ENCODE measurements at places on chromosomes 4 and X.
A peak's percentile ranks its signal among the peaks of the same experiment; 100 is the strongest.

- no peak for DNase-seq
Observed at GRCh38 chr4:41204400-41204978, 9.9 kb downstream of the APBB2 start.

DNA sequence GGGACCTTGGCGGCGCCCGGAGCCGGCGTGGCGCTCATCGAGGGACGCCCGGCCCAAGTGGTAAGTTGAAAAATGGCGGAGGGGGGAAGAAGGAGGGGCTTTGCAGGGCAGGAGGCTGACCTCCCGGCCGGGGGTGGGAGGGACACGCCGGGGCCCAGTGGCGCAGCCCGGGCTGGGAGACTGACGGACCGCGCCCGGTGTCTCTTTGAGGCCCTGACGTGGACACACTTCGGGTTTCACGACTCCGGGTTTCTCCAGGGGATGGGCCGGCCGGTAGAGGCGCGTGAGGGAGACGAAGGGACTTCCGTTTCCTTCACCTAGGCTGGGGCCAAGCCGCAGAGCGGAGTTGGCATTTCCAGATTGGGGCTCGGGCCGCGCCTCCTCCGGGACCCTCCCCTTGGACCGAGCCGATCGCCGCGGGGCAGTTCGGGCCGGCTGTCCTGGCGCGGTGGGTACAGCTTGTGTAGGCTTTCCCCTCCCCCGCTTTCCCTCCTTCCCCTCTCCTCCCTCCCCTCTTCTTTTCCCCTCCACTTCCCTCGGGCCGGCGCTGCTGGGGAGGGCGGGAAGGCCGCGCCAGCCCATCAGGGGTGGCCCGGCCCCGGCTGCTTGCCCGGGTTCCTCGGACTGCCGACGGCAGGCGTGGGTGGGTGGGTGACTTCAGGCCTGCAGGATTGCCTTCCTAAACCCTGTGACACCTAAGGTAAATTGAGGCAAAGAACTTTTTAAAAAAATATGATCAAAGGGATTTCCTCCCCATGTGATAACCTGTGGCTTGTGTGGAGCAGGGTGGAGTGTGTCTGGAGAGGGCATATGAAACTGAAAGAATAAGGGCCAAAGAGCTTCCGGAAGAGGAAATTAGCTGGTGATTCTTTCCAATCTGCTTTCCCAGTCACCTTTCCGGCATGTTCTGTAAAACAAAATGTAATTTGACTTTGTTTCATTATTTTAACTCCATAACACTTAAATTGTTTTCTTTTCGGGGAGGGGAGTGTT, at the start of gene XIAP:
Gene XIAP (plus strand): TSS at position 208 of the 993 bp plus-strand sequence. CDS start 25,610 bp downstream, outside the sequence.
- peak; percentile 48 for DNase-seq

GRCh38 chr4:12137575-12137974, 708.9 kb upstream of the HS3ST1 start:
- no peak for DNase-seq

GRCh38 chrX:97096385-97096784, 212.7 kb downstream of the RPA4 start:
- no peak for DNase-seq

- no peak for DNase-seq
Observed at GRCh38 chr4:120901731-120902130, 20.8 kb downstream of the PRDM5 start.

GRCh38 chr4:1775731-1776500, 17.2 kb upstream of the FGFR3 start:
- DNase-seq: no peak

DNA sequence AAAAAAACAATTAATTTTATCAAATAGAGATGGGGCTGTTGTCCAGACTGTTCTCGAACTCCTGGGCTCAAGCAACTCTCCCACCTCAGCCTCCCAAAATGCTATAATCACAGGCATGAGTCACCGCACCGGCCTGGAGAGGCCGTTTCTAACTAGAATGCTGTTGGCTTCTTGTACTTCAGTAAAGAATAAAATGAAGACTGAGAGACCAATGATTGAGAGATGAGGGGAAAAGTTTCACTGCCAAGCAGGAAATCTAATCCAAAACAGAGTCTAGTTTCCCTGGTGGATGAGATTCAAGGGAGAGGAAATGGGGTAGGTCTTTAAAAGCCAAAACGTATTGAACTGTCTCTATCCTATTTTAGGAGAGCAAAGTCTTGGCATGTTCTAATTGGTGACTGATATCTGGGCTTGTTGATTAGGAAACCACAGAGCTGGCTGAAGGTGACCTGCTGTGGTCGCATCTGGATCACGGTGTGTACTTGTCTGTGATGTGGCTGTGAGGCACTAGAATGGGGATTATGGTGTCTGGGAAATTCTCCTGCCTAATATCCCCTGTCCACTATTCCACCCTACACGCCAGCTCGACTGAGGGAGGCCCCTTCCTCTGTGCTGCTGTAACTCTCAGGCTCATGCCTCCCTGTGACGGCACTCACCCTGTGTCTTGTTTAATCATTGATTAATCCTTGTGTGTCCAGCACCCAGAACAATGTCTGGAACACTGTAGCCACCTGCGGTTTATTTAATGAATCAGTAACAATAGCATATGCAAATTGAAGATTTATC, 15.0 kb upstream of the TRIM2 start:
- no peak for DNase-seq

GRCh38 chr4:94305466-94306225, 37.0 kb downstream of the HPGDS start:
- no peak for DNase-seq

GRCh38 chr4:184596044-184596616, 53.1 kb downstream of the CASP3 start:
- DNase-seq: no peak

DNA sequence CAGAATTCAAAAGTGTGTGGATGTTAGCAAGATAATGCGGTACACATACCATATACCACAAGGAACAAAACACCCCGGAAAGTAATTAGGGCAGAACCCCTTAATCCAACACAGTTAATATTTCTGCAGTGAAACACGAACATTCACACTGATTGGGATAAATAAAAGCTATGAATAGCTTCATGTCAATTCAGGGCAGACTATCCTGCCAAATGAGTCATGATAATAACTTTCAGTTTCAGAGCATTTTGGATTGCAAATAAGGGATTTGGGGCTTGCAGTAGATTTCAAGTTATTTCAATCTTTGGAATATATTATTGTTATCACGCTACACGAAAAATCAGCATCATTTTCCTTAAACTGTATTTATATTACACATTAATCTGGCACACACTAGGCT, 24.3 kb downstream of the IRF2 start:
- DNase-seq: no peak

DNA sequence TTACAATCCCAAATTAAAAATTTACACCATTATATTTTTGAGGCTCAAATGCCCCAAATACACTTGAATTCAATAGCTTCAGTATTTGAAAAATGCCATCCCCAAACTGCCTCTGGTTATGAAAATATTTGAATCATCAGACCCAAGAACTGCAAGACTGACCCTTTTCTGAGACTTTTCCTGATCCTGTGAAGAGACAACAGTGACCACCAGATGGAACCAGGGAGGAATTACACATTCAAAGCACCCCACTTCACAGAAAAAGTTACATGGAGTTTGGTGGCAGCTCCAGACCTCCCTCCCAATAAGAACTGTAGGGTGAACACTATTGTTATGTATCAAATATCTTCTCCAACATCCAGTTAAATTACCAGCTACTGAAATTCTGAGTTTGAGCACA, 44.0 kb upstream of the SCD5 start:
- no peak for DNase-seq

- no peak for DNase-seq
Observed at GRCh38 chr4:126106658-126107057, 791.9 kb downstream of the FAT4 start.

- no peak for DNase-seq
Observed at GRCh38 chrX:46876901-46877300, 35.3 kb upstream of the JADE3 start.

GRCh38 chrX:132216806-132217202, 2.4 kb downstream of the RAP2C start:
- DNase-seq: peak; percentile 5

- no peak for DNase-seq
Observed at GRCh38 chr4:151922306-151922705, 161.5 kb upstream of the GATB start.

DNA sequence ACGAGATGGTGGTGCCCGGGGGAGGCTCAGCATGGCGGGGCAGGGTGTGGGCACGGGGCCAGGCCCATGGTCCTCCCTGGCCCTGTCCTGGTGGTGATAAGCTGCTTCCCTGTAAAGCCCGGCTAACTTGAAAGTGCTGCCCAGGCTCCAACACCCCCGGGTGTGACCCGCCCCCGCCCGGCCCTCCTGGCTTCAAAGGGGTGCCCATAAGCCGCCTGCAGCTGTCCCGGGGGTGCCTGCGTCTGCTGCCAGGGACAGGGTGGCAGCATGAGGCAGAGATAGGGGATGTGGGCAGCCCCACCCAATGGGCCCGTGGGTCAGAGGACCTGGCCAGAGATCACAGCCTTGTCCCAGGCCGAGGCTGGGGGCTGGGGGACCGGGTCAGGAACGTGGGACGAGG, 18.1 kb downstream of the FGFRL1 start:
- DNase-seq: no peak

DNA sequence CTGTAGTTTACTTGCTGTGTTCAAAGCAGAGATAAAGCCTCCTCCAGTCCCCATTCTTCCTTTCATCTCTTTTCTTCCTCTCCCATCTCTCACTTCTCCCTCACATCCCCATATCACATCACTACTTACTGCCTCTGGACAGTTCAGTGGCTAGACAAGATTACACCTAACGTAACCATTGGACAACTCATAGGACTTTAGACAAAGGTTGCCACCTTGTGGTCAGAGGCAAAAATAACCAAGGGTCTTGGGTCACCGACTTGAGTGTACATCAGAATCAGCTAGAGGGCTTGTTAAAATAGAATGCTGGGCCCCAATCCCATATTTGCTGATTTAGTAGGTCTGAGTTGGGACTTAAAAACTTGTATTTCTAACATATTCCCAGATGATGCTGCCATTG, 109.3 kb upstream of the DGKK start:
- peak; percentile 18 for DNase-seq

GRCh38 chr4:77044461-77045150, 31.2 kb downstream of the CCNI start:
- peak; percentile 24 for DNase-seq

GRCh38 chrX:124518885-124519284, 172.5 kb downstream of the SH2D1A start:
- DNase-seq: no peak

GRCh38 chr4:184382189-184382846, 92.0 kb downstream of the IRF2 start:
- DNase-seq: no peak

GRCh38 chr4:23857367-23857959, 32.4 kb downstream of the PPARGC1A start:
- DNase-seq: no peak

DNA sequence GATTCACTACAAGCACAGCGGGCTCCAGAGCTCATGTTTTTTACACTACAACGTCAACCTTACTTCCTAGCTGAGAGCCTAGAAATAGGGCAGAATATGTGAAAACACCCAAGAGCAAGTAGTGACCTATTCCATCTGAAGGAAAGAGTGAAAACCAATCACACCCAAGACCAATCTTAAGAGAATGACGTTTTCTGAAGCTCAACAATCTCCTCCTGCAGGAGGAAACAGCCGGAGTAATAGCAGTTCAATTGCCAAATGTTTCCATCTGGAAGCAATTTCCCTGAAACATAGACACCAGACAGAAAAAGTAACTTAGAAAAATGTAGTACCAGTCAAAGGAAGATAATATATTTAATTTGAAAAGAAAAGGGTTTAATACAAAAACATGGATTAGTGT, 142.4 kb downstream of the ANXA5 start:
- DNase-seq: no peak

GRCh38 chr4:174292473-174292872, 8.8 kb downstream of the CEP44 start:
- DNase-seq: no peak

GRCh38 chr4:1235381-1236102, 13.4 kb downstream of the CTBP1 start:
- no peak for DNase-seq

GRCh38 chr4:150078579-150079080, 385 bp downstream of the DCLK2 start:
- no peak for DNase-seq

DNA sequence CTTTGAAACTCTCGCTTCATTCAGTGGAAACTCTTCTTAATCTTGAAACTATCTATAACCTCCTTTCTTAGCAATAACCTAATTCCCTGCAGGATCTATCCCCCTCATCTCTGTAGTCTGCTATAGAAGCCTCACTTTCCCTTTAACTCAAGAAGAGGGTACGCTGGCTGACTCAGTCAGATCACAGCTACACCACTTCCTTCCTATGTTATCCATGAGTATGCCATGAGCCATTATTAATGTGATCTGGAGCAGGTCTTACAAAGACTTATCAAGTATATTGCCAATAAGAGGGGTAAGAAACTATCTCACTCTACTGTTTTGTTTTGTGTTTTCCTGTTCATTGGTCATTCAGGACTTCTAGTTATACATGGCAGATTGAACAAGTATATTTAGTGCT, 165.3 kb downstream of the PJA1 start:
- DNase-seq: no peak

- no peak for DNase-seq
Observed at GRCh38 chr4:96742332-96743014, 902.6 kb downstream of the PDHA2 start.

DNA sequence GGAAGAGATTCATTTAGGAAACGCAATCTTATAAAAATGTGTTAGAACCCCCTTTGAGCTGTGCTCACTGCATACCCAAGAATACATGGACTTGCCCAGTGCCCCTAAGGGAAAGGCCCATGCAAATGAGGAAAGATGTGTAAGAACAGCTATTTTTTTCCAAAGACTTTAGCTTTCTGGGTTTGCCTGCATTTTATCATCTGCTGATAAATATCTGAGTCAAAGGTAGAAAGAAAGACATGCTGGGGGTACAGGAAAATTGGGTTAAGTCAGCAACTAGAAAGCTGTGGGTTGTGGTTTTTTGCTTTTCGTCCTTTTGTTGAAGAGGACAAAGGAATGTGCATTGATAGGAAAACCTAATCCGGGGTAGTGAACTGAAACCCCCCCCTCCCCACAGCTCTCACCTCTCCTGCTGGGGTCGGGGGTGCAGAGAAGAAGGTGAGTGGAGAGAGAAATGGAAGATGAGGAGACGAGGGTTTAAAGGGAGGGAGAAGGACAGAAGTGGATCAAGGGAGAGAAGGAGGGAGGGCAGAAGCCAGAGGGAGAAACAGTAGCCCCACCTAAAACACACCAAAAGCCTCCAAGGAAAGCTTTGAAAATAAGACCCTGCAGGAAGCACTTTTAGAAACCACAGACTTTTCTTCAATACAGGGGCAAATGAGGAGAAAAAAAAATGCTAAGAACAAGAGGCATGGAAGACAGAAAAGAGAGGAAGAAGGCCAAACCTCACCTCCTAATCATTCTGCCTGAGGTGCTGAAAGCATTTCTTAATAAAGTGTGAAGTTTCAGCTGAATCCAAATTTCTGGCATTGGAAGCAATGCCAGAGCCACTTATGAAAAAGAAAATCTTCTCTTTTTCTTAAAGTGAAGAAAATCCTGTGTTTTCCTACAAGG, 49.3 kb downstream of the KDR start:
- DNase-seq: no peak

DNA sequence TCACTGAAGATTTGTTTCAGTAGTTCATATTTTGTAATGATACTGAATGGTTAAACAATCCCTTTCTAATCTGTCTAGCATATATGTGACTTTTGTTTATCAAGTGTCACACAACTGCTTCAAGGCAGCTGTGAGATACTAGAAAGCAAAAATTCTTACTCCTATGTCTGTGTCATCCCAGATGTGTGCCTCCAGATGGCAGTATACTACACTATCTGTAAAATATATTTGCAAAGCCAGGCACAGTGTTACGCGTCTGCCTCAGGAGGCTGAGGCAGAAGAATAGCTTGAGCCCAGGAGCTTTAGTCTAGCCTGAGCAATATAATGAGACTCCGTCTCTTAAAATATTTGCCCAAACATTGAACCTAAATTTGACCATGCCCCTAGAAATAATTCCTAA, 4.0 kb downstream of the NUDT10 start:
- peak; percentile 37 for DNase-seq

Data from CD4-positive, alpha-beta T cell treated with Interleukin-6 at 100 ng/mL for 8 hours (primary cell).